Activated naive CD4-positive, alpha-beta T cell (primary cell): ENCODE measurements at places on chromosomes 5 and 9.

- no peak for DNase-seq
These were observed 816.8 kb downstream of the MTRR start for GRCh38 chr5:8685704-8686103.

DNA sequence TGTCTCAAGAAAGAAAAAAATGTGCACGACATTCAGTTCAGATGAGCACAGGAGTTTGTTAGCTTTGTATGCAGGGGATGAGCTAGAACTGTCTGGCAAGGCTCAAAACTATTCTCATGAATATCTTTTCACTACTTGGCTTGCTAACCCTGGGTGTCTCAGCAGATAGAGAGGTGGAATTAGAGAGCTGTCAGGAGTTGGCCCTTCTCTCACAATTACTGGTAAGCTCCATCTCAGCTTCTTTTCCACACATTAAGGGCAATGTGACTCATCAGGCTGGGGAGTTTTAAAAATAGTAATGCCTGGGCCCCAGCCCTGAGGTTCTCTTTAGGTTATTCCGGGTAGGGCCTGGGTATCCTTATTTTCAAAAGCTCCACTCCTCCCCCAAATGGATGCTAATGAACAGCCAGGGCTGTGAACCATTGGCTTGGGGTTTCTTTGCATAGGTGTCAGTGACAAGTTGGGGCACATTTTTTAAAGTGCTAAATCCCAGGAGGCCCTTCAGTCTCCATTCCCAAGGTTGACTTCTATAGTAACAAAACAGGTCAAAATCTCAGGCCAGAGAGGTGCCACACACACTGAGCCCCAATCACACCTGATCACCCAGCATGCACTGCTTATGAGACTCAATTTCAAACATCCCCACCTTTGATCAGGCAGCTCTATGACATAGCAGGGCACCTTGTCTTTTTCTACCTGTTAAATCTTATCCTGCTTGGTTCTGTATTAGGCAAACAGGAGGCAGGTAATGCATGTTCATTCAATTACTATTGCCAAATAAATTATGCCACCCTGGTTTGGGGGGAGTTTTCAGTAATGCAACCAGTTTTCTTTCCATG, 239.7 kb upstream of the DAP start:
- no peak for DNase-seq

GRCh38 chr9:122562134-122562760, 9.3 kb downstream of the OR1N2 start:
- DNase-seq, result no peak

DNA sequence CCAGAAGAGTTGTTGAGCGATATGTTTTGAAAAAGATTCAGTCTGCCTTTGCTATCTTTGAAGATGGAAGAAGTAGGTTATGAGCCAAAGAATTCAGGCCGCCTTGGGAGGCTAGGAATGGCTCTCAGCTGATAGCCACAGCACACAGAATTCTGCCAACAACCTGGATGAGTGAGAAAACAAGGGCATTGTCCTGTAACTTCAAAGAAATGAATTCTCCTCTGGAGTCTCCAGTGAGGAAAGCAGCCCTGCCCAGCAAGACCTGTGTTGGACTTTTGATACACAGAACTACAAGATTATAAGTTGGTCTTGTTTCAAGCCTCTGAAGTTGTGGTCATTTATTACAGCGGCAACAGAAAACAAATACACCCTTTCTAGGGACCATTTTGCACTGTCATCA, 509.9 kb upstream of the ZNF608 start:
- no peak for DNase-seq

DNA sequence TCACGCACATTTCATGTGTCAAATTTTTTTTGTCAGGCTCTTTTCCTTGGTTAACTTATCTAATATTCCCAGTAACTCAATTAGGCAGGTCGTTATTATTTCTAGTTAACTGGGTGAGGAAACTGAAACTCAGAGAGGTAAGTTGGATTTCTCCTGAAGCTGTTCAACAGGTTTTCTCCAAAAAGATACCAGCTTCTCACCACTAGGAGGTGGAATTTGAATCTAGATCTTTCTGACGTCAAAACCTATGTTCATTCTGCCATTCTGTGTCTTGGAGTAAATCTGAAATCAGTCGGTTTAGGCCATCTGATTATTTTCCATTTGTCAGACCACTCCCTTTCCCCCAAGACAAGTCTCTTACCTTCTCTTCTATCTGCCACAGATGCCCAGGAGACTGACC, 572.9 kb downstream of the ACTL7B start:
- no peak for DNase-seq

DNA sequence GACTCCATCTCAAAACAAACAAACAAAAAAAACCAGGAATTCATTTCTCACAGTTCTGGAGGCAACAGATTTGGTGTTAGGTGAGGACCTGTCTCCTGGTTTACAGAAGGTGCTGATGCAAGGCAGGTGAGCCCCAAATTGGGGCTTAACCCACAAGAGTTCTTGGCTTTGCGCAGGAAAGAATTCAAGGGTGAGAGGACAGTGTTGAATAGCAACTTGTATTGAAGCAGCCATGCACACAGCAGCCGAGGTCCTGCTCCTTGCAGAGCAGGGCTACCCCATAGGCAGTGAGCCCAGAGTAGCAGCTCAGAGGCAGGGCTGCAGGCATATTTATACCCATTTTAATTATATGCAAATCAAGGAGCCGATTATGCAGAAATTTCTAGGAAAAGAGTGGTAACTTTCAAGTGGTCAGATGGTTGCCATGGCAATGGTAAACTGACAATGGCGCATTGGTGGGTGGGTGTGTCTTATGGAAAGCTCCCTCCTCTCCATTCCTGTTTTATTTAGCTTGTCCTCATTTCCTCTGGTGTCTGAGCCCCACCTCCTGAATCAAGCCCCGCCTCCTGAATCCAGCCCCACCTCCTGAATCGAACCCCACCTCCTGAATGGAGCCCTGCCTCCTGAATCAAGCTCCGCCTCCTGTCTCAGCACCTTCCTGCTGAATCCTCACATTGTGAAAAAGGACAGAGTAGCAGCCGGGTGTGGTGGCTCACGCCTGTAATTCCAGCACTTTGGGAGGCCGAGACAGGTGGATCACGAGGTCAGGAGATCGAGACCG, 34.5 kb upstream of the COL5A1 start:
- no peak for DNase-seq

DNA sequence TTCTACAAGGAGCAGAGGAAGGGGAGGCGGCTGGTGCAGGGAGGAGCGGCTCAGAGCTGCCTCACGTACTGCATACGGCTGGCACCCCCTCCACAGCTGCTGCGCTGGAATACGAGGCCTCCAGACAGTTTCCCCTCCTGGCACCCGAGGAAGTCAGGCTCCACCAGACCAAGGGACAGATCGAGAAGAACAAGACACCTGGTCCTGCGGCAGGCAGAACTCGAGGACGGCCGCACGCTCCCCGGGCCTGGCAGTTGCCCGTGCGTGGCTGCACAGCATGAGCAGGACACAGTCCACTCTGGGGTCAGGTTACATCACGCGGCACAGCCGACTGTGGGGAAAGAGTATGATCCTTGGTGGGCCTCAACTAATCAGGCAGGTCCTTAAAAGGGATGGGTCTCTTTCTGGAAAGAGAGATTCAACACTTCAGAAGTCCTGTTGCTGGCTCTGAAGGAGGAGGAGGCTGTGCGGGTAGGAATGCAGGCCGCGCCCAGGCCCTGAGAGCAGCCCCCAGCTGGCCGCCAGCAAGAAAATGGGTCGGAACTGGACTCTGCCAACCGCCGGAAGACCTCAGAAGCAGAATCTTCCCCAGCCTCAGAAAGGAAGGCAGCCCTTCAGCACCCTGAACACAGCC, 11.6 kb downstream of the UBAC1 start:
- DNase-seq, result no peak

GRCh38 chr5:96940586-96940985, 4.7 kb downstream of the LNPEP start:
- no peak for DNase-seq

GRCh38 chr9:120252248-120252647, 327.7 kb downstream of the CDK5RAP2 start:
- DNase-seq, result no peak
